Mesenteric fat pad (tissue), 1 donor: ENCODE measurements at places on chromosomes 6 and 20.

GRCh38 chr6:30810813-30811339 lies 66.5 kb upstream of the IER3 start:
- DNase-seq: no peak

GRCh38 chr6:31356216-31356945 lies 598 bp downstream of the HLA-B start:
- DNase-seq: no peak

DNA sequence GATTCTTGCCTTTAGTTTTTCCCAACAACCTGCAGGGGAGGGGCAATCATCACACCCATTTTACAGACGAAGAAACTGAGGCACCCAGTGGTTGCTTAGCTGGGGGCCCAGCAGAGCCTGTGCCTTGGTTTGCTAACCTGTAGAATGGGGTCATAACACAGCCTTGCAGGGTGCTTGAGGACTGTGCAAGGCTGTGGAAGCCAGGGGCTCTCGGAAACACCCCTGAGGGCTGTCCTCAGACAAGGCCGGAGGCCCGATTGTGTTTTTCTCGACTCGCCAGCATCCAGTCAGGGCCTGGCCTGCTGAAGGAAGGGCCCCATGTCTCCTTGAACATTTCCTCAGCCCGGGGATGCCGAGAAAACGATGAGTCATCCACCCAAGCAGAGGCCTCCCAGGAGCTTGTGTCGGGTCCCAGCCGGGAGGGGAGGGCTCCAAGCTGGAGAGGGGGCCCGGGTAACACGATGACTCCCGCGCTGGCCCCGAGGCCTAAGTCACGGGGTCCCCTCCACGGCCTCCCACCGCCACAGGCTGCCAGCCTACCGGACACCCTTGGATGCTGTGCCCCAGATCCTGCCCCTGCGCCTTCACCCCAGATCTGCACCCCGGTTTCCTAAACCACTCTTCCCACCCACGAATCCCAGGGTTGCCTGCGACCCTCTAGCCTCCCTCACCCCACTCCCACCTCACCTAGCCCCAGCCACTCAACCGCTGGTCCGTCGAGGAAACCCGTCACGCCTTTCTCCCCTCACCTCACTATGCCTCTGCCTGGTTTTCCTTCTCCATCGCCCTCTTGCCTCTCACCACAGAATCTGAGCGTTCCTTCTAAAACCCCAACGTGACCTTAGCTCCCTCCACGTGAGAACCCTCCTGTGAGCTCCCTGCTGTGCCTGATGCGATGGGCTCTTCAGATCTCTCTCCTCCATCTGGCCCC lies 10.6 kb downstream of the NOL4L start:
- no peak for DNase-seq

DNA sequence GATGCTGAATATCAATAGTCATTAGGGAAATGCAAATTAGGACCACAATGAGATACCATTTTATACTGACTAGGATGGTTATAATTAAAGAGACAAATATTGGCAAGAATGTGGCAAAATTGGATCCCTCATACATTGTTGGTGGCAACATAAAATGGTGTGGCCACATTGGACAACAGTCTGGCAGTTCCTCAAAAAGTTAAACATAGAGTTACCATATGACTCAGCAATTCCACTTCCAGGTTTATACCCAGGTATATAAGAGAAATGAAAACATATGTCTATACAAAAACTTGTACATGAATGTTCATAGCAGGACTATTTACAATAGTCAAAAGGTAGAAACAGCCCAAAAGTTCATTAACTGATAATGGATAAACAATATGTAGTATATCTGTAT lies 2.0 kb upstream of the CRIP3 start:
- DNase-seq: no peak

GRCh38 chr6:166745801-166746668 lies 119.0 kb upstream of the RPS6KA2 start:
- DNase-seq: no peak

GRCh38 chr20:51059862-51060261 lies 37.0 kb upstream of the KCNG1 start:
- no peak for DNase-seq
